ENCODE measurements at places on chromosomes 1 and 21.

DNA sequence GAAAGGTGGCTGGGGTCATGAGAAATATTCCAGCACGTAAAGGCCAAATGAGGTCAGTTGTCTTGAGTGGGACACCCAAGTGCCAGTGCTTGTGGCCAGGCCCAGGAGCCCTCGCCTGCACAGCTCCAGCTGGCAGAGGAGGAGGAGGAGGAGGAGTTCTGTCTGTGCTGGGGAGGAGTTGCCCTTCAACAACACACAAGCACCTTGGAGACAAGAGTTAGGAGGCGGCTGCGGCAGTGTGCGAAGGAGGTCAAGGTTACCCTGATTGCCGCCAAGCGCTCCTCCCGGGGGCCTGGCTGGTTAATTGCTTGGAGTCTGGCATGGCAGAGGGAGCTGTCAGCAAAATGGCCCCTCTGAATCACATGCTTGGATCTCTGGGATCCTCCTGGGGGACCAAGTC is 45.1 kb downstream of the GRIK3 start:
- DNase-seq, result no peak

GRCh38 chr1:92837062-92837461 is 5.2 kb downstream of the RPL5 start:
- DNase-seq, result no peak

GRCh38 chr1:116686723-116687352 is 19.3 kb upstream of the IGSF3 start:
- no peak for DNase-seq

DNA sequence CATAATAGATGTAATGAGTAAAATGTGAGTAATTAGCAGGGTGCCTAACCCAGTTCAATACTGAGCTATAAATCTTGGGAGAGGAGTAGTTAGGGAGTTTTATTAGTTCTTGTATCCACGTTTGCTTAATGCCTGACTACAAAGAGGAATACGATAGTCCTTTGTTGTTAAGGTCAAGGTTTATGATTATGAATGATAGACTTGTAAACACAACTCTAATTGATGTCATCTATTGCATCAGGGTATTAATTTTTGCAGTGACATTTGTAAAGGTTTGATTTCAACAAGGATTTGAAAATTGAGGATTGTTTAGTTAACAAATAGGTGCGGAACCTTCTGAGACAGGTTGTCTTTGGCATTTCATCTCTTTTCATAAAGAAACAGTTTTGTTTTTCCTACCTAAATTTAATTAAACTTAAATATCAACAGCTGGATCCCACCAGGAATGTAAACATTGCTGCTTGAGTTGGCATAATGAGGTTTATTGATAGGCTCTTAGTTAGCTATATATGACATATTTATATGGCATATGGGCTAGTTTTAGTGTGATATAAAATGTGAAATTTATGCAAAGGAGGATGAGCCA is 9.7 kb downstream of the SOAT1 start:
- DNase-seq, result no peak

- no peak for DNase-seq
These were observed 22.0 kb upstream of the BLACAT1 start for GRCh38 chr1:205477759-205478247.

DNA sequence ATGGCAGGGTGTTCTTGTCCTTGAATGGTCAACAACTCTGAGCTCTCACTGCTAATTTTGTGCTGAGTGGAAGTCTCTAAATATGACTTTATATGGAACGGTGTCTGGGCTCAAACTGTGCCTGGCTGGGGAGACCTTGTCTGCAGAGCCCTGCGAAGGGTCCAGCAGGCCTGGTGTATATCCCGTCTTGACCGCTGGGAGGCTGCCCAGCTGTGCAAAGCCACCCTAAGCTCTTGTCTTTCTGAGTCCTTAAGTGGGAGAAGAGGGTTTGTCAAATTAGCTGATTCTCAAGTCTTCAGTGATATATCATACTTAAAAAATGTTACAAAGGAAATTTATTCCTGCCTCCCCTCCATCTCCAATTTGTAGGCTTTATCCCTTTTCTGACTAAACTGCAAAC is 198.7 kb downstream of the KCNJ6 start:
- no peak for DNase-seq

DNA sequence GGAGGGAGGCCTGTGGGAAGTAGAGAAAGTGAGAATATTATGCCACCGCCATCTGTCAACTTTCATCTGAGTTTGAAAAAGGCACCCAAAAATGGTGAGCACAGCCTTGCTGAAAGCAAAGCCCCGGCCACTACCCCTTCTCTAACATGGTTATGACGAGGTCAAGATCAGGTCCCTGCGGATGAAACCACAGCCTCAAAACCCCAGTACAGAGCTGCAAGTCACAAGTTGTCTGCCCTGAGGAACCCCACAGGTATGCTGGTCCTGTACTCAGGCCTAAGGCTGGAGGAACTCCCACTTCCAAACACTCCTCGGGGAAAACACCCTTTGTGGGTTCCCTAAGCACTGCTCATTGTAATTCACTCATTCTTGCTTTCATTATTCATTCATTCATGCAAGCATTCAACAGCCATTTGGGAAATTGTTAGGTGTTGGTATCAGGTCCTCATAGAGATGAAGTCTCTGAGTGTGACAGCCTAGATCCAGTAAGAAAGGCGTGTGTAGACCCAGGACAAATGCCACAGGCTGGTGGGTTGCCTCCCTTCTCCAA is 216.6 kb upstream of the EDN2 start:
- DNase-seq, result no peak

DNA sequence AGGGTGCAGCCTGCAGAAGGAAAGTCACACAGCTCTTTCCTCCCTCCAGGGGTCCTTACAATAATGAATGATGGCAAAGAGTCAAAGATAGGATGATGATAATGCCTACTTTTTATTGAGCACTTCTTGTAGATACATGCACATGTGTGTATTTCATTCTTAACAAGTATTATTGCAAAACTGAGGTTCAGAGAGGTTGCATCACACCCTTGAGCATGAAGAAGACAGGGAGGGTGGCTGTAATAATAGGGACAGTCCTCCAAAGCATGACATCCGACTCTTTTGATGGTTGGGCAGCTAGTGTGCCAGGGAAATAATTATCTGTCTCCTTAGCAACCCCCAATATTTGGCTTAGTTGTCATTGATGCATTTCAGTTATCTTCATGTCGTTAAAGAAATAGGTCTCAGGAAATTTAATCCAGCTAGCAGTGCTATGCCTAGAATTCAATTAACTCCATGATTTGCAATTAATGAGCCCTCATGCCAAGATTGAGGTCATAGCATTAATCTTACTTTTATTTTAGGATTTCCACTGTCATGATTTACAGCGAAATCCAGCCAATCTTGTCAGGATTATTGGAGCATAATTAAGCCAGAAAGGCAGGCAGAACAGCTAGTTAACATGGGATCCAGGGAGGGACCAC is 35.0 kb downstream of the DNAJC6 start:
- no peak for DNase-seq

- DNase-seq, result no peak
These were observed 3.8 kb upstream of the OR2L5 start for GRCh38 chr1:248009681-248010080.

- DNase-seq, result no peak
These were observed 104.1 kb downstream of the CSMD2 start for GRCh38 chr1:34060901-34061415.

GRCh38 chr1:211752951-211753486 is 77.5 kb downstream of the LPGAT1 start:
- DNase-seq, result no peak

GRCh38 chr1:221766210-221766609 is 24.3 kb upstream of the DUSP10 start:
- DNase-seq, result no peak

DNA sequence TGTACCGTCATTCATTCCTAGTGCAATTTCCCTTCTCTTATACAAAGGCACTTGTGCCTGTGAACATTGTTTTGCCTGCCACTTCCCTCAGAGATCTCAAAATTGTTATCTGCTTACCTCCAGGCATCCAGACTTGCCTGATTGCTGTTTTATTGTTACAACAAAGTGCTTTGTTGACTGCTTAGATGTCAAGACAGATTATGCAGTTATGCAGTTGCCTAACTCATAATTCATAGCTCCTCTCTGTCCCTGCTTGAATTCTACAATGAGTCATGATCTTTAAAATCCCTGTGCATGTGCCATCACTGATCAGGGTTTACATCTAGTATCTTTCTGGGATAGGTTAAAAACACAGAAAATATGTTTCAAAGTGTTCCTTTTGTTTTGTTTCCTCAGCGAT is 24.5 kb downstream of the CXADR start:
- DNase-seq, result no peak

DNA sequence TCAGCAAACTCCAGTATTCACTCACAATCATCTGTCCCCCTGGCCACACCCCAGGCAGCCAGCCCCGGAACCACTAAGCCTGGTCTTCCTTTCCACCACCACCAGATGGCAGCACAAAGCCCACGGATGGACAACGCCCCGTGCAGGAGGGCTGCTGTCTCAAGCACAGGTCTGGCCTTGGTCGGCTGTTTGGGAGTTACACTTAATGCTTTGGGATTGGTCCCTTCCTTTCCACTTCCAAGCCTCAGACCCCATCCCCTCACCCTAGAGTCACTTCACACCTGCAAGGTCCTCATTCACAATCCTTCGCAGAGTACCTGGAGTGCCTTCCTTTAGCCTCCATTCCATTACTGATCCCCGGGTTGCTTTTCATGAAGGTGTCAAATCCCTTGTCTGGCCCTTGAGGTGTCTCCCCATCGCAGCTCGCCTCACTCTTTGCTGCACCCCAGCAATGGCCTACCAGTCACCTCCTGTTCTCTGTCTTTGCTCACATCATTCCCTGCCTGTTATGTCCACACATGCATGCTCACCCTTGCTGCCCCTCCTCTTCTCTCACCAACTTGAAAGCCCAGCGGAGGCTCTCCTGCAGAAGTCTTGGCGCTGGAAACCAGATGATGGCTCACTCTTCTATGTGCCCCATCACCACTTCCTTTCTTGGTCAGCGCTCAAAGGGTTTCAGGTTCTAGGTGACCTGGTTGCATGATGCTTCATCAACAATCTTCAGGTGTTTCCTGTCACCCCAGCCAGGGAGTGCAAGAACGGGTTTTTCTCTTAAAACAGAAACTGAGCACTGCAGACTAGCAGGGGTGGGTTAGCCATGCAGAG is 24.9 kb upstream of the KCNA2 start:
- peak; percentile 60 for DNase-seq

- DNase-seq, result no peak
These were observed 703 bp downstream of the ERI3 start for GRCh38 chr1:44354268-44354839.

- no peak for DNase-seq
These were observed 22.5 kb upstream of the UHMK1 start for GRCh38 chr1:162475089-162475488.

DNA sequence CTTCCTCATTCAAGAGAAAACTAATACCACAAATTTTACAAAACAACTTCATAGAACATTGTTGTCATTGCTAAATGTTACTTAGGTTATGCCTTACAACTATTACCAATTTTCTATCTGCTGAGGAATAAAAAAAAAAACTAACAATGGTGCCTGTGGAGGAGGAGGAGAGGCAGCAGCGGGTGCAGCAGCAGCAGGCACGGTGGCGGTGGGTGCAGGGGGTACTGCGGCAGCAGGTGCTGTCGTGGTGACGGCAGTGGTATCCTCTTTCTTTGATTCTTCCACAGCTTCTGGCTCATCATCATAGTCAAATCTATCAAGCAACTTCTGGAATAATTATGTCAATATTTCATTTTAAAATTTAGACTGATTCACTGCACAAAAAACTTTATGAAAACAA is 35.5 kb downstream of the SCAF4 start:
- DNase-seq, result no peak

GRCh38 chr21:24127651-24128050 is 1479.6 kb downstream of the MRPL39 start:
- DNase-seq, result no peak

DNA sequence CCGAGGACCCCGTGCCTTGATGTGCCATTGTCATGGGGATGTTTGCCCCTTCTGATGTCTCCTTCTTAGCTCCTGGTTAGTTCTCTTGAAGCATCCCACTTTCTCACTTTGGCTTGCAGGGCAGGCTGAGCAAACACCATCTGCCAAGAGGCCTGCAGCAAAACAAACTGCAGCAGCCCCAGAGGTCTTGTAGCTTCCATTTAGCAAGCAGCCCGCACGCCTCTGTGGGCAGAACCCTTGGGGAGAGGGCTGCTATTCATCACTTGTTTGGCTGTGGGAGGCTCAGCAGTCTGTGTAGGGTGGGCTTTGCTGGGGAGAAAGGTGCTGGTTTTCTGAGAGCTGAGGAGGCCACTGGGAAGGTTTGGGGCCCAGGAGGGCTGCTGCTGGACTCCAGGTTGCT is 56.7 kb downstream of the KCNC4 start:
- no peak for DNase-seq

GRCh38 chr21:26093122-26093521 is 77.4 kb downstream of the APP start:
- no peak for DNase-seq

DNA sequence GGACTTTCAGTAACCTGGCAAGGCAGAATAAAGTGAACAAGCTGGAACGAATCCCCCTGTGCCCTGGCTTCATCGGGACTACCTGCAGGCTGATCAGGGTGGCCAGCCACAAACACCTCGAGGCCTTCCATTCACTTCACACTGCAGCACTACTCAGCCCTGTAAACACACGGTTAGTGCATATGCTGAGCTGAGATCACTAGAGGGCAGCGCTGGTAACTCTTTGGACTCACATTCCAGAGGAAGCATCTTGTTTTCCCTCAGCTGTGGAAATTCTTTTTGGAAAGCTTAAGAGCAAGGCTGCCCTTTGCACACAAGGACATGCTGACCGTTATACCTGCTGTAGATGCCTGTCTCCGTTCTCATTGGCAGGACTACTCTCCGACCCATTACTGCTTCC is 32.1 kb downstream of the PCSK9 start:
- DNase-seq, result no peak

GRCh38 chr1:89286549-89287180 is 14.0 kb upstream of the GBP5 start:
- DNase-seq, result no peak

DNA sequence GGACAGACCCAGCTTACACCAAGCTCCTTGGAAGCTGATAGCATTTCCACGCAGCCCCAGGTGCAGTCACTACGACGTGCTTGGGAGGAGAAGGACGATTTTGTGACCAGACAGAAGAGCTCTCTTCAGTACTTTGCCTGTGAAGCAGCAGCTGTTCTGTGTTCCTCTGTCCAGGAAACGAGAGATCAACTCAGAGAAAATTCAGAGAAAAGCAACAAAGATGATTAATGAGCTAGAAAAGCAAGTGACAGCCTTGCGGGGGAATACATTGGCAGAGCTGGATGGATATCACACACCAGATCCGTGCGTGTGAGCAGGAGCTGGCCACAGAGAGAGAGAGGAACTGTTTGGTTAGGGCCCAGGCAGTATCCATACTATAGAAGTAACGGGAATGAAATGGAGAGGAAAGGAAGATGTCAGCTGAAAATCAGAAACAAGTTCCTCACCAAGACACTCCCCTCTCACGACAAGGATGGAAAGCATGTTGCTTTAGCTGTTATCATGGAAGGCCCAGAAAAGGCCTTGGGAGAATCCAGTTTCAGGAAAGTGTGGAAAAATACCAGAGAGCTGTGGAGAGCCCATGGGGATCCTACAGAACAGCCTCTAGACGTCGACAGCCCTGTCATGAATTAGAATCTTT is 106.2 kb downstream of the TOMM20 start:
- DNase-seq, result no peak

- no peak for DNase-seq
These were observed 60.0 kb downstream of the TAS1R2 start for GRCh38 chr1:18799454-18799853.
